Activated CD8-positive, alpha-beta memory T cell treated with anti-CD3 and anti-CD28 coated beads, Interleukin-2, amount 10 ng/mL, durations not matched to agents 7 days and 5 days (primary cell): ENCODE measurements at places on chromosomes 2 and 18. TPM values are rescaled to one million over a fixed set of nuclear protein-coding genes. Genes with fewer than 3 reads are reported as not detected.

- DNase-seq, result no peak
These were observed 46.6 kb downstream of the KCMF1 start for GRCh38 chr2:85017411-85018048.

- no peak for DNase-seq
These were observed 5.2 kb downstream of the TXNDC2 start for GRCh38 chr18:9890957-9891356.

DSC1 gene
- total RNA-seq, result not detected

DNA sequence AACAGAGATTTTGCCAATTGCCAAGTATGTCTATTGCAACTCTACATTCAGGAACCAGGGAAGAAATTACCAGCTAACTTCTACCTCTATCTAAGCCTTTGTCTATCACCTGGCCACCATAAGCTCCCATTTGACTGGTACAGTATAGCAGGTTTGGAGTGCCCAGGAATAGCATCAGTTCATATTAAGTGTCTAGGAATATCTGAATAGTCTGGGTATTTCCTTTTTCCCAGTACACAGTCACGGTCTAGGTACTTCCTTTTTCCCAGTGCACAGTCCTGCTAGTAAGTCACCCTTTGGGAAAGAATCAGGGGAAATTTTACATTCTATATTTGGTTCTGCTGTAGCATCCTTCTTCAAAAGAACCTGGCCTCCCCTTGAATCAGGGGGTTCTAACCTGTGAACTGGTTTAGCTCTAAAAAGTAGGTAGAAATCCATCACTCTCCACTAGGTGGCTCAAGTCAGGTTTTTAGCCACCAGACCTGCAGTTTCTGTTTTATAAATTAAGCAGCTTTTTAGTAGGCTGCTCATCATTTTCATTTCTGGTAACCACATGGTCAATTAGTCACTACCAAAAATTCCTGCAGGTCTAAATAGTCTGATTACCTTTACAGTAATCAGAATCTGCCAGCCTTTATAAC is 49.3 kb upstream of the DNAJC10 start:
- no peak for DNase-seq

ACADL gene
- total RNA-seq, result not detected

DNA sequence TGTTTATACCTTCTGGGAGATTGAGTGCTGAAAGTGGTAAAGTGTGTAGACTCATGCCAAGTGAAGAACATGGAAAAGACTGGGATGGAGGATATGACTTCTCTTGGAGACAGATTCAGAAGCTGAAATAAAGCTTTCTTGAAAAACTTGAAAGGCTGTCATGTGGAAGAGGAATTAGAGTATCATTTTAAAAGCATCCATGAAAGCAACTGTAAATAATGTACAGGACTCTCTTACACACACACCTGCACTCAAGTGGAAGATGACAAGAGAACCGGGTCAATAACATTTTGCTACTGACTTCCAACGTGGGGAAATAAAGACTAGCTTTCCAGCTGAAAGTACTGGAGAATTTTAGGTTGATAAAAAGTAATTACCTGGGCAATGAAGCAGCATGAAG is 658.2 kb downstream of the TDRD15 start:
- no peak for DNase-seq

- no peak for DNase-seq
These were observed 411 bp downstream of the RNASEH1 start for GRCh38 chr2:3557639-3558204.

DNAJC5G gene
- not detected for total RNA-seq

DNA sequence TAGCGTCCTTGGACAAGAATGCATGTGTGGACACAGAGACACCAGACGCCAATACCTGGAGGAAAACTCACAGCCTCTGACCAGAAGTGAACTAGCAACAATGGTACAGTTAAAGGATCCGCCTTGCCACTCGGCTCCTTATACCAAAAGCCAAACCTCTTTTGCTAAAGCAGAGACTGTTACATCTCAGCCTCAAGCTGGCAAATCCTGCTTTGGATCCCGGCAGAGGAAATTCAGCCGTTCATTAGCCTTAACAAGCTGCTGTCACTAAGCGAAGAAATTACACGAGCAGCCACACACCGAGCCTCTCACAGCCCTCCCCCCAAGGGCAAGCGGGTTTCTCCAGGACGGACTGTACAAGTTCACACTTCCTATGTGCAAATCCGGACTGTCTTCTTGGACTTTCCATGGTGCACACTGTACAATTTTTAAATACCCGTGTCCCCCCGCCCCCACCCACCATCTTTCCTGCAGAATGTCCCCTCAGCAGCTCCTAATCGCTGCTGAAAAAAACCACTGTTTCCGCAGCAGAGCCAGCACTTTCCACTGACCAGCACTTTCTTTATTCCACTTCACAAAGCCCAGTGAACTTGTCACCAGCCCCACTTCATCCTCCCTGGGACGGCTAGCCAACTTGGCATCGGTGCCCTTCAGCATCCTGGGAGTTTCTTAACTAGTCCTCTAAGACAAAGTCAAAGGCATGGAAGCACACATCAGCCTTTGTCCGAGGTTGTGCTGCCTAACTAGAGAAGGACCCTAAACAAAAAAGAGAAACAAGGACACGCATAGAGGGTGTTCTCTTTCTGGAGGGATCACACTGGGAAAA is 1.5 kb downstream of the KLF7 start:
- no peak for DNase-seq

CXCR1 gene
- total RNA-seq, result 1.4 TPM
